ENCODE measurements at places on chromosomes 12 and 14.

GRCh38 chr12:68454892-68455291 is 122.7 kb upstream of the MDM1 start:
- peaks cover 64% of the 10 kb centered on the region for H3K4me1 ChIP-seq
- no peak for DNase-seq
- H3K4me3 ChIP-seq, result no peak overlapping the region
- H3K36me3 ChIP-seq, result no peaks in the 10 kb centered on the region
- no peaks in the 10 kb centered on the region for H3K27me3 ChIP-seq
- H3K27ac ChIP-seq, result peak overlapping the region; percentile 27

GRCh38 chr12:92452763-92453162 is 250.0 kb upstream of the PLEKHG7 start:
- peaks cover 16% of the 10 kb centered on the region for H3K4me1 ChIP-seq
- no peak overlapping the region for H3K4me3 ChIP-seq
- no peaks in the 10 kb centered on the region for H3K27me3 ChIP-seq
- DNase-seq, result no peak

DNA sequence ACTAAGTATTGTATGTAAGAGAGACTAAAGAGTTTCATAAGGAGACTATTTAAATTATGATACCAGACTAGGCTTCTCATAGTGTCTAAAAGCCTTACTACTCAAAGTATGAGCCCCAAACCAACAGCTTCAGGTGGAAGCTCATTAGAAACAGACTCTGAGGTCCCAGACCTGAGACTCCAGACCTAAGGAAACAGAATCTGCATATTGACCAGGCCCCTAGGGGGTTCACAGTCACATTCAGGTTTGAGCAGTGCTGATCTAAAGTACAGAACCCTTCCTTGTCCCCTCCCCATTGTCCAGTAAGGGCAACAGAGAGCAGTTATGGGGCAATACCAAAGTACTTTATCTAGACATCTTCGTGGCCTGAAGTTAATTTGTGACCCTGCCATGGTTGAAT is 87.7 kb downstream of the SSPN start:
- H3K36me3 ChIP-seq, result no peaks in the 10 kb centered on the region
- H3K4me3 ChIP-seq, result no peak overlapping the region
- no peak overlapping the region for H3K27ac ChIP-seq
- no peaks in the 10 kb centered on the region for H3K4me1 ChIP-seq
- no peaks in the 10 kb centered on the region for H3K27me3 ChIP-seq

DNA sequence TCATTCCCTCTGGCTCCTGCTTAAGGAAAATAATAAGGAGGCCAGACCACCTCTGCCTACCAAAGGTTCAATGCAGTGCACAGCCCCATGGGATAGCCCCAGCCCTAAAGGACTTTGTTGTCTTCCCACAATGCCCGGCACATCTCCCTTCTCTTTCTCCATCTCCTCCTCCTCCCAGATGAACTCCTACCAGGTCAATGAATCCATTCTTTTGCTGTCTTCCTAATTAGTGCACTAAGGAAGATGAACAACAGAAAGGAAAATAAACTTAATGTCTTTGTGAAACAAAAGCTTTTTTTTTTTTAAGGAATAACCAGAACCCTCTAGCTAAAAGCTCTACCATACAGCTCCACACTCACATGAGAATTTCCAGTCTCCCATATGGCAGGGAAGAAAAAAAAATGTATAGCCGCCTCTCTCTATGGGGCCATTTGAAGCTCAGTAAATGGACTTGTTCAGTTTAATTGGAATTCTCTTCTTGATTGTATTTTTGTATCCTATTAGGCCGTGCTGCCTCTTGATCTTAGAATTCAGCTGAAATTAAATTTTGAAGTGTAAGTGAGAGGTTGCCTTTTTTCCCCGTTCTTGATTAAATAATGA is 41.8 kb upstream of the HSPB8 start:
- H3K27me3 ChIP-seq, result peaks cover 2% of the 10 kb centered on the region
- DNase-seq, result no peak
- H3K36me3 ChIP-seq, result no peaks in the 10 kb centered on the region
- no peaks in the 10 kb centered on the region for H3K4me1 ChIP-seq
- H3K27ac ChIP-seq, result no peak overlapping the region
- H3K4me3 ChIP-seq, result no peak overlapping the region

DNA sequence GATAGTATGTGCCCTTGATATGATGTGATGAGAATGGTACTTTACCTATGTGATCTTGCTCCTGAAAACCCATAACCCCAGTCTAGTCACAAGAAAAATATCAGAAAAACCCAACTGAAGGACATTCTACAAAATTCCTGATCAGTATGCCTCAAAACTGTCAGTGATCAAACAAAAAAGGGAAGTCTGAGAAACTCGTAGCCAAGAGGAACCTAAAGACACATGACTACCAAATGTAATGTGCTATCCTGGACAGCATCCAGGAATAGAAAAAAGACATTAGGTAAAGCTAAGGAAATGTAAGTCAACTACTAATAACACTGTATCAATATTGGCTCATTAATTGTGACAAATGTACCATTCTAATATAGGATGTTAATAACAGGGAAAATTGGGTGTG is 4.1 kb upstream of the WIF1 start:
- no peak overlapping the region for H3K27ac ChIP-seq
- H3K4me1 ChIP-seq, result peaks cover 3% of the 10 kb centered on the region
- peaks cover 19% of the 10 kb centered on the region for H3K27me3 ChIP-seq

- H3K36me3 ChIP-seq, result peaks cover 16% of the 10 kb centered on the region
- no peak for DNase-seq
- no peaks in the 10 kb centered on the region for H3K27me3 ChIP-seq
- no peaks in the 10 kb centered on the region for H3K4me1 ChIP-seq
Measured at GRCh38 chr14:102464846-102465341, 44.7 kb downstream of the ANKRD9 start.

All from activated naive CD4-positive, alpha-beta T cell treated with anti-CD3 and anti-CD28 coated beads for 36 hours (primary cell).